A549 treated with CpdA at 1 μM for 4 hours (cell line): ENCODE measurements at places on chromosomes 2 and 18. TPM values are rescaled to one million over a fixed set of nuclear protein-coding genes. Genes with fewer than 3 reads are reported as not detected.

The IL1RN gene
- 0.26 to 0.59 TPM (median 0.42 TPM) in 5 replicates for total RNA-seq

The ZSWIM2 gene
- not detected in 5 replicates for total RNA-seq

The MROH2A gene
- 0.10 to 0.19 TPM (median 0.13 TPM) in 3 of 5 replicates, not detected in the others for total RNA-seq

The SELENOI gene
- total RNA-seq: 18.5 to 23.1 TPM (median 21.7 TPM) in 5 replicates

The C2orf81 gene
- 2.8 to 4.7 TPM (median 3.5 TPM) in 5 replicates for total RNA-seq

The INPP5D gene
- 0.49 to 1.1 TPM (median 0.75 TPM) in 5 replicates for total RNA-seq

The SERPINB2 gene
- total RNA-seq: 0.06 to 0.08 TPM (median 0.07 TPM) in 3 of 5 replicates, not detected in the others

The BMP10 gene
- not detected in 5 replicates for total RNA-seq

The HOXD9 gene
- 0.98 to 1.4 TPM (median 1.3 TPM) in 5 replicates for total RNA-seq

The IL37 gene
- not detected in 5 replicates for total RNA-seq

The MAL gene
- 0.10 to 0.14 TPM in 2 of 5 replicates, not detected in the others for total RNA-seq

The HOXD3 gene
- total RNA-seq: 0.15 to 0.35 TPM (median 0.27 TPM) in 4 of 5 replicates, not detected in the other

The APCDD1 gene
- not detected in 5 replicates for total RNA-seq

The MEP1B gene
- 0.07 to 0.27 TPM in 2 of 5 replicates, not detected in the others for total RNA-seq

The MC5R gene
- total RNA-seq: not detected in 5 replicates

The CRYGD gene
- total RNA-seq: not detected in 5 replicates

The LOXHD1 gene
- total RNA-seq: not detected in 5 replicates

The ZNF804A gene
- total RNA-seq: not detected in 5 replicates

The GDF7 gene
- total RNA-seq: 0.02 to 0.06 TPM (median 0.03 TPM) in 5 replicates

The NOSTRIN gene
- 1.3 to 1.6 TPM (median 1.6 TPM) in 5 replicates for total RNA-seq

The PPP1R1C gene
- total RNA-seq: 1.4 to 3.5 TPM (median 2.7 TPM) in 5 replicates

The CFAP65 gene
- 0.10 to 0.34 TPM (median 0.14 TPM) in 5 replicates for total RNA-seq

The RBKS gene
- total RNA-seq: 6.7 to 8.4 TPM (median 7.8 TPM) in 5 replicates

The ABCB11 gene
- 0.02 TPM in 1 of 5 replicates, not detected in the others for total RNA-seq

The PARD3B gene
- total RNA-seq: 0.57 to 1.2 TPM (median 0.75 TPM) in 5 replicates

The CPO gene
- 0.13 TPM in 1 of 5 replicates, not detected in the others for total RNA-seq

The CENPA gene
- total RNA-seq: 45.4 to 62.8 TPM (median 52.8 TPM) in 5 replicates

The ST8SIA3 gene
- not detected in 5 replicates for total RNA-seq

The PTPRN gene
- 0.86 to 2.1 TPM (median 0.92 TPM) in 5 replicates for total RNA-seq

The C2orf15 gene
- 0.27 to 0.53 TPM (median 0.40 TPM) in 5 replicates for total RNA-seq

The ICA1L gene
- total RNA-seq: 1.1 to 2.1 TPM (median 1.8 TPM) in 5 replicates

The CNRIP1 gene
- 1.8 to 3.1 TPM (median 2.3 TPM) in 5 replicates for total RNA-seq

The IL1RL2 gene
- total RNA-seq: not detected in 5 replicates

The CAPN13 gene
- total RNA-seq: 0.10 to 0.15 TPM in 2 of 5 replicates, not detected in the others

The BCL11A gene
- 0.03 to 0.23 TPM (median 0.06 TPM) in 4 of 5 replicates, not detected in the other for total RNA-seq

The ANKMY1 gene
- 8.2 to 14.5 TPM (median 11.5 TPM) in 5 replicates for total RNA-seq

The SNED1 gene
- 0.42 to 0.72 TPM (median 0.58 TPM) in 5 replicates for total RNA-seq

The OXER1 gene
- not detected in 5 replicates for total RNA-seq

The CSRNP3 gene
- not detected in 5 replicates for total RNA-seq

The DPYSL5 gene
- total RNA-seq: 3.6 to 5.9 TPM (median 5.2 TPM) in 5 replicates

The TNFAIP6 gene
- total RNA-seq: 1.1 to 1.6 TPM (median 1.4 TPM) in 5 replicates

The NR4A2 gene
- total RNA-seq: 2.3 to 4.5 TPM (median 3.8 TPM) in 5 replicates

The NUP35 gene
- total RNA-seq: 33.7 to 50.0 TPM (median 36.3 TPM) in 5 replicates

The SUPT7L gene
- total RNA-seq: 27.2 to 35.0 TPM (median 33.3 TPM) in 5 replicates

The SLC9A4 gene
- not detected in 5 replicates for total RNA-seq

The PAIP2B gene
- total RNA-seq: 0.26 to 0.37 TPM (median 0.34 TPM) in 5 replicates

The IL1RL1 gene
- 0.72 to 1.9 TPM (median 1.3 TPM) in 5 replicates for total RNA-seq

The SPHKAP gene
- total RNA-seq: not detected in 5 replicates

The IL36B gene
- 0.11 to 0.13 TPM in 2 of 5 replicates, not detected in the others for total RNA-seq

The LIPG gene
- 0.03 to 0.27 TPM (median 0.15 TPM) in 5 replicates for total RNA-seq

The TXNDC2 gene
- 0.10 to 0.35 TPM (median 0.21 TPM) in 5 replicates for total RNA-seq

The IL18RAP gene
- 0.03 TPM in 1 of 5 replicates, not detected in the others for total RNA-seq

The LBX2 gene
- 3.0 to 4.0 TPM (median 3.5 TPM) in 5 replicates for total RNA-seq

The PAX3 gene
- total RNA-seq: not detected in 5 replicates

The TCF7L1 gene
- 5.9 to 9.0 TPM (median 7.8 TPM) in 5 replicates for total RNA-seq
